ENCODE measurements at places on chromosomes 2 and 18.

- peak; percentile 89 for DNase-seq
These were observed 704 bp downstream of the KLF11 start for GRCh38 chr2:10043906-10044601.

- no peak for DNase-seq
These were observed 33.5 kb downstream of the PDE1A start for GRCh38 chr2:182393270-182393760.

DNA sequence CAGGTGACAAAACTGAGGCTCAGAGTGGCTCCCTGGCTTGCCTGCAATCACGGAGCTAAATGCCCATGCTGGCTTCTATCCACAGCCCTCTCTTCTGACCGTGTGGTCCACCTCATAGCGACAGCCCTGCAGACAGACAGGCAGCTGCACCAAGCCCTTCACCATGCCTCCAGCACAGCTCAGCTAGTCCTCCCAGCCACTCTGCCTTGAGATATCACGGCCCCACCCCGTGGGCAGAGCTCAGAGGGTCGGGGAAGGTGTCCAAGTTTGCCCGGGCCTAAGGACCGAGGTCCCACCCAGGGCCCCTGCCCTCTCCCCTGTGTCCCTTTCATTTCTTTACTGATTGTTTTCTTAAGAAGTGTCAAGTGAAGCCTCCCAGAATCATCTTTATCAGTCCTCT is 128.2 kb upstream of the GLI2 start:
- DNase-seq: no peak

DNA sequence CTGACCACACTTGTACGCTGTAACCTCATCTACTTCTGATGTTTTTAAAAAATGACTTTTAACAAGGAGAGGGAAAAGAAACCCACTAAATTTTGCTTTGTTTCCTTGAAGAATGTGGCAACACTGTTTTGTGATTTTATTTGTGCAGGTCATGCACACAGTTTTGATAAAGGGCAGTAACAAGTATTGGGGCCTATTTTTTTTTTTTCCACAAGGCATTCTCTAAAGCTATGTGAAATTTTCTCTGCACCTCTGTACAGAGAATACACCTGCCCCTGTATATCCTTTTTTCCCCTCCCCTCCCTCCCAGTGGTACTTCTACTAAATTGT is 2.1 kb downstream of the RHOB start:
- no peak for DNase-seq

GRCh38 chr18:44884431-44884830 is 203.7 kb downstream of the SETBP1 start:
- no peak for DNase-seq

- no peak for DNase-seq
These were observed 23.5 kb downstream of the CCT7 start for GRCh38 chr2:73257425-73258125.

DNA sequence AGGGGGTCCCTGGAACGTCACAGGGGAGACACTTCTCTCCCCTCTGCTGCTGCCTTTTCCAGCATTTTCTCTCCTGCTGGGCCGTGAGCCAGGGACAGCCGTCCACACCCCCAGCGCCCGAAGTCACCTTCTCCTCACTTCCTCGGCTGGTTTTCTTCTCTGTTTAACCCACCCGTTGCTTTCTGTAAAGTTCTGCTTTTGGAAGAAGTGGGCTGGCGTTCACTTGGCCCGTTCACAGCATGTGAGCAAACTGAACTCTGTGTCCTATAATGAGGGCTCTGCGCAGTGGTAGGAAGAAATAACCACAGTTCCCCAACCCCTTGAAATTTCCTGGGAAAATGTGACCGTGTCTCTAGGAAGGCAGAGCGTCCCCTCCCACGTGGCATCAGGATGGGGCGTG is 187.0 kb upstream of the HDAC4 start:
- DNase-seq: no peak

- DNase-seq: no peak
These were observed 23.7 kb upstream of the SPTBN1 start for GRCh38 chr2:54432251-54433015.
